ENCODE measurements at places on chromosomes 5 and 9.

- peak; percentile 72 for DNase-seq
These were observed 6.2 kb upstream of the KLF9 start for GRCh38 chr9:70420441-70421271.

GRCh38 chr5:116276952-116277351 is 192.1 kb downstream of the COMMD10 start:
- no peak for DNase-seq

- DNase-seq: no peak
These were observed 482.9 kb downstream of the TMEM38B start for GRCh38 chr9:106177216-106177615.

DNA sequence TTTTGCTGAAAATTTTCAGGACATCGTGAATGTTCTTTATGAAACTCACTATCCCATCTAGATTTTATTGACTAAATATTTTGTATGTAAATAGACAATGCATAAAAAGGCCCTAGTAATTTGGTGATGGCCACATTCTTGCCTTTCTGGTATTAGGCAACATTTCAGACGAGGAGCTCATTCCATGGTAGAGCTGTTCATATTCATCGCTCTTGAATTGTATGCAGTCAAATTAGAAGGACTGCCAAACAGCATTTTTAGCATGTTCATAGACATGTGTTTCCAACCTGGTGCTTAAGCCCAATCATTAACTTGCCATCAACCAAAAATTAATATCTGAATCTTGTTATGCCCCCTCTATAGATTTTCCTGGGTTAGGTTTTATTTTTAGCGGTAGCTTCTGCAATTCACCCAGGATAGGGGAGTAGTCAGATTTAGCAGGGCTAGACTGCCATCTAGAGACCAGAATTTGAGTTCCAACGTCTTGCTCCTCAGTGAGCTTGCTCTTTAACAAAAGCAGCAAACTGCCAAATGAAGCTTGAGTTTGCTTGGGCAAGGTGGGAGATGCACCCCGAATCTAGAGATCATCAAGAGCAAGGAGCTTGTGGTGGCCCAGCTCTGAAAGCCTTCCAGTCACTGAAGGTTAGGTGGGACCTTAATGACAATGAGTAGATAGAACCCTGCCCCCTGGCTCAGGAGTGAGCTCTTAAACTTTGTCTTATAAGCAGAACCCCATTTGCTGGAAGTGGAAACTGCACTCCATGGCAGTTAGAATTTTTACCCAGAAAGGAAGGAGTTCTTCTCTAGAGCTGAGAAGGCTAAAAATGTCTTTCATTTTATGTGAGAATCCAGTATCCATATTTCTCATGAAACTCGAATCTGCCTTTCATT is 456.2 kb downstream of the RASEF start:
- DNase-seq: peak; percentile 70

- DNase-seq: no peak
These were observed 6.0 kb downstream of the OLFML2A start for GRCh38 chr9:124782661-124783574.

DNA sequence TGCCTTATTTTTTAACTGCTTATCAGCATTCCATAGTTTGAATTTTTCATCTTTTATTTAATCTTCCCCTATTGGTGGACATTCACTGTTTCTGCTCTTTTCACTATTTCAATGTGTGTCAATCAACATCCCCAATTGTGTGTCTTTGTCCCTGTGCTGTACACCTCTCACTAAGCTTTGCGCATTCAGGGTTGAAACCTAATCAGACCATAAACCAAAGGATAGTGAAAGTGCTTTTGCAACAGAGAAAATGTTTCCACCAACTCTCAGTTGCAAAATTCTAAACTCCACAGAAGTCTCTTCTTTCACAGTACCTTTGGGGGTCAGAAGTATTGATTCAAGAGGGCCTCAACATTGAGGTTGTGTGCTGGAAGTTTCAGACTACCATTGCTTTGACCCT is 127.1 kb upstream of the SAP30L start:
- no peak for DNase-seq

Measured in NCI-H1417 (cell line).